ENCODE measurements at places on chromosomes 11 and 22.

- no peak for DNase-seq
Measured at GRCh38 chr22:25360411-25360810, 141.0 kb downstream of the CRYBB2 start.

DNA sequence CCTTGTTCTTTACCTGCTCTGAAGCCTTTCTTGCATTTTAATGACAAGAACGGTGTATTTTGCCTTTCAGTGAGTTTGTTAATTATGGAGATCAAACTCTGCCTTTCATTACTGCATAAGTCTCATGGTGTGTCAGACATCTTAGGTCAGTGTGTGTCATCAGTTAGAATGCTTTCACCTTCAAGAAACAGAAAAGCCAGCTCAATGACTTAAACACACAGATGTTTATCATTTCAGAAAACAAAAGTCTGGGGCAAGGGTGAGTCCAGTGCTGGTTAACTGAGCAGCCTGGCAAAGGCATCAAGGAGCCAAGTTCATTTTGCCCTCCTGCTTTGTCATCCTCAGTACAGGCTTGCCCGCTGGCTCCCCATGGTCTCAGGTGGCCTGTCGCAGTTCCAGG is 54.5 kb downstream of the PACS1 start:
- no peak for DNase-seq

GRCh38 chr11:72238492-72239312 is 5.3 kb downstream of the PHOX2A start:
- no peak for DNase-seq

DNA sequence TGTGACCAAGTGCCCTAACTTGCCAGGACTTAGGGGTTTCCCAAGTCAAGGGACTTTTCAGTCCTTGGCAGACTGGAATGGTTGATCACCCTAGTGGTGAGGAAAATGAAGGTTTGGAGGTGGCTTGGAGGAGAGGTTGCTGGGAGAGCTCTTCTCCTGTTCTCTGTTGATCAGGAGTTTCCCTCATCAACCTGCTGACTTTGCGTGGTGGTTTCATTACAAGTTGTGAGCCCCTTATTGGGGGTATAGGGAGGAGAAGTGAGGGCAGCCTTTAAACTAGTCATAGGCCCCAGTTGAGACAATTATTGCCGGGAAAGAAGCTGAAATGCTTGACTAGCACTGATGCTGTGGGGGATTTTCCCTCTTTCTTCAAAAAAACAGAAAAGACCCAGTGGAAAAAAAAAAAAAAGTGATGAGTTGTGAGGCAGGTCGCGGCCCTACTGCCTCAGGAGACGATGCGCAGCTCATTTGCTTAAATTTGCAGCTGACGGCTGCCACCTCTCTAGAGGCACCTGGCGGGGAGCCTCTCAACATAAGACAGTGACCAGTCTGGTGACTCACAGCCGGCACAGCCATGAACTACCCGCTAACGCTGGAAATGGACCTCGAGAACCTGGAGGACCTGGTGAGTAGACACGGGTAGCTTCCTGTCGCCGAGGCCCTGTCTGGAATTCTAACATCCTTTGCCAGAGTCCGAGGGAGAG is at the start of gene CXCR5:
CXCR5 (plus strand) TSS at position 525 of the 704 bp plus-strand sequence; CDS start at position 575, 50 bp downstream.
- no peak for DNase-seq

DNA sequence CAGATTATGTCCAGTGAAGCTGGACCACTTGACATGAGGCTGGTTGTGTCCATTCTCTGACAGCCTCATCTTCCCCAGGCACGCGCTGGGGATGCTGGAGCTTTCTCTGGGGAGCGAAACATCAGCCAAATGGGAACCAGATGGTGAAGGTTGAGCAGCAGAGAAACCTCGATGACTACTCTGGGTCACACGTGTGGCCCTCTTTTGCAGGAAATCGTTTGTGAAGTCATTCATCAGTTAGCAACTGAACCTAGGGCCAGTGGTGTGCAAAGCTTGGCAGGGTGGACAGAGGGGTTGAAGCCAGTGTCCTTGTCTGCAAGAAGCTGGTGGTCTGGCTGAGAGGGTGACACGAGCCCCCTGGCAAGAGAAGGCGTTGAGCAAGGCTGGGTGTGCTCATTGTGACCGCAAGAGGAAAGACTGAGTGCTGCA is 109.8 kb downstream of the ZBTB16 start:
- DNase-seq: no peak

DNA sequence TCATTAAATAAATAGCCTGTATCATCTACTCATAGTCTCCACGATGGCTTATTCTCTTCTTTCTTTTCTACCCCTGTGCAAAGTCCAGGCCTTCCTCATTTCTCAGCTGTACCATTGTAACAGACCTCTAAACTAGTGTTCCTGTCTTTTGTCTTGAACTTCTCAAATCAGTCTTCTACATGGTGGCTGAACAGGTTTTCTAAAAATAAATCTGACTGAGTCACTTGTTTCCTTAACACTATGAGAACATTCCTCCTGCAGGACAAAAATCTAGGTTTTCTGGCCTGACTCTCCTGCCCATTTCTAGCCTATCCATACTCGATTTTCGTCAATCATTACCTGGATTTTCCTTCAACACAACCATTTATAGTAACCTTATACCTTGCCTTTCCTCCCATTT is 1080.8 kb upstream of the TENM4 start:
- no peak for DNase-seq

Data from hematopoietic multipotent progenitor cell treated with erythropoietin and hydrocortisone succinate and interleukin-3 and kit ligand, for 6 days (in vitro differentiated cells).